Stimulated activated CD8-positive, alpha-beta memory T cell treated with anti-CD3 and anti-CD28 coated beads, Interleukin-7, amount 100 ng/mL, for 4 hours (primary cell): ENCODE measurements at places on chromosomes 12 and 14.

DNA sequence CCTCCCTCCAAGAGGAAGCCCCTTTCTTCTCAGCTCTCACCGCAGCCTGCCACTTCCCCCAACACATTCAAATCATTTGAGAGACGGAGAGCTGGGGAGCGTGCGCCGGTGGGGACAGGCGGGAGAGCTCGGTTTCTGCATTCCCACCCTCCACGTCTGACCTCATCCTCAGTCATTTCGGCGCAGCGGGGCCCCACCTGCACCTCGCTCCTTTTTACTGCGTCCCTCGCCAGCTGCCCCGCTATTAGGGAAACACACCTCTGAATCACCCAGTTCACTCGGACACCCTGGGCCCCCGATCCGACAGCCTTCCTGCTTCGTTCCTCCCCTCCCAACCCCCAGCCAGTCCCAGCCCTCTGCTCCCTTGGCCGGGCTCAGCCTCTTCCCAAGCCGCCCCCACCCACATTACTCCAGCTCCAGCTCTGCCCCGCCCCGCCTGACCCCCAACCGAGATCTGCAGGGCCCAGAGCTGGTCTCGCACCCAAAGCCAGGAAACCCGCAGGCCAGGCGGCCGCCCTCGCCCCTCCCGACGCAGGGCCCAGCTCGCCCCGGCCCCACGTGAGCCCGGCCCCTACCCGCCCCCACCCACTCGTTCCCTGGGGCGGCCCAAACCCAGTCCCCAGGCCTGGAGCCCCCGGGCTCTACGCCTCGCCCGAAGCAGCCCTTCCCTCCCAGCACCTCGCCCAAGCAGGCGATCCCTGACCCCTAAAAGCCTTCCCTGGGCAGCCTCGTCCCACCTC, 783 bp downstream of the CORO1C start:
- DNase-seq: peak; percentile 20

- DNase-seq: peak; percentile 64
These were observed 3.2 kb upstream of the SYNE3 start for GRCh38 chr14:95519699-95520098.

DNA sequence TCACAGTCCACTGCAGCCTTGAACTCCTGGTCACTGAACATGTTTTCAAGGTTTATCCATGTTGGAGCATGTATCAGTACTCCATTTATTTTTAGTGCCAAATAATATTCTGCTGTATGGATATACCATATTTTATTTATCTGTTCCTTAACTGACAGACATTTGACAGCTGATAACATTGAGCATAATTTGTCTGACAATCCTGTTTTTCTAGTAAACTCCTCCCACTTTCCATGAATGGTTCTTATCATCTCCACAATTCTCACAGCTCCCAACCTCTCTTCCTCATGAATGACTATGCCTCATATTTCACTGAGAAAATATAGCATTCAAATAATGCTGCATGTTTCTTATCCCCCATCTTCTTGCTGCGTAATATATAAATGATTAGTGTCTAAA, 33.3 kb downstream of the COCH start:
- DNase-seq: no peak

GRCh38 chr14:55803873-55804553, 224.0 kb downstream of the KTN1 start:
- DNase-seq: no peak

GRCh38 chr12:124620606-124621295, 53.3 kb upstream of the NCOR2 start:
- no peak for DNase-seq

GRCh38 chr14:62916551-62916950, 128.7 kb downstream of the KCNH5 start:
- DNase-seq: no peak

GRCh38 chr14:51457843-51458562, 193.7 kb upstream of the FRMD6 start:
- DNase-seq: no peak

DNA sequence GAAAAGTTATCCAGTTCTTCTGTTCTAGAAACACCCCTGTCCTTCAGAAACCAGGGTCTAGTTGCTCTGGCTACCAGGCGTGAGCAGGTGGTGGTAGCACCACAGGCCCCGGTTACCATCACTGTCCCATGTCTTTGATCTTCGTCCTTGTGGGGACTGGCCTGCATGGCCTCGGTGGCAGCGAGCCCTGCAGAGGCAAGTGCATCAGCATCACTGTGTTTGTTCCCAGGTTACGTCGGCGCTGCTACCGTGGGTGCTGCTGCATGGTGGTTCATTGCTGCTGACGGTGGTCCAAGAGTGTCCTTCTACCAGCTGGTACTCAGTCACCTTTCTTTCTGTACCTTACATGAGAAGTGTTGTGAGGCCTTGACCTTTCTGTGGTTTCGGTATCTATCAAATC, 58.9 kb downstream of the ANAPC7 start:
- no peak for DNase-seq

- no peak for DNase-seq
These were observed at the start of gene RIMBP2 for GRCh38 chr12:130715998-130716968. TSS of gene RIMBP2 (minus strand) at chr12:130716299. CDS start at chr12:130479013, 237,286 bp downstream.

DNA sequence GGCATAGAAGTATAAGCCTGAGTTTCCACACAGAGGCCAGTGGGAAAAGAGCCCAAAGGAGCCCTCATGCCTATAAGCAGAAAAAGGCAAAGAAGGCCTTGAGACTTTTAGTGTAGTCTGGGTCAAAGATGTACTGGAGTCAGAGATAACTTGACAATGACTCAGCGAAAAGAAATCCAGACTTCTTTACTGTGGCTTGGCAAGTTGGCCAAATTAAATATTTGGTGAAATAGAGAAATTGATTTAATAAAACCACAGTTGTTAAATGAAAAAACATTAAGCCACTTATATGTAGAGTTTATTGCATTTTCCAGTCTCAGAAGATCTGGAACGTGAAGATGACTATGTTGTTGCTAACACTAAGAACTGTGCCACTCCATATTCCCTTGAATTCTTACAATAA, 105.1 kb downstream of the TMTC3 start:
- DNase-seq: no peak

GRCh38 chr14:59831121-59831730, 39.4 kb downstream of the RTN1 start:
- DNase-seq: no peak

DNA sequence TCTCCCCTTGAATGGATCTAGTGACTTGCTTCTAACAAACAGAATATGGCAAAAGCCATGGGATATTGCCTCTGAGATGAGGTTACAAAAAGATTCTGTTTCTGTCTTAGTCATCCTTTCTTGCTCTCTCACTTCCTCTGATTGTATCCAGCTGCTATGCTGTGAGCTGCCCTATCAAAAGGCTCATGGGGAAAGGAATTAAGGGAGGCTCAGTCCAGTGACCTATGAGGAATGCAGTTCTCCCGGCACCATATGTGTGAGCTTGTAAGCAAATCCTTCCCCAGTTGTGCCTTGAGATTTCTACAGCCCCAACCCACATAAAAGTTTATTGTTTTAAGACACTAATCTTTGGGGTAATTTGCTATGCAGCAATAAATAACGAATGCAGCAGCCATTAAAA, 183.1 kb downstream of the KLHL28 start:
- no peak for DNase-seq

GRCh38 chr12:100591979-100592378, 18.5 kb downstream of the GAS2L3 start:
- DNase-seq: no peak

DNA sequence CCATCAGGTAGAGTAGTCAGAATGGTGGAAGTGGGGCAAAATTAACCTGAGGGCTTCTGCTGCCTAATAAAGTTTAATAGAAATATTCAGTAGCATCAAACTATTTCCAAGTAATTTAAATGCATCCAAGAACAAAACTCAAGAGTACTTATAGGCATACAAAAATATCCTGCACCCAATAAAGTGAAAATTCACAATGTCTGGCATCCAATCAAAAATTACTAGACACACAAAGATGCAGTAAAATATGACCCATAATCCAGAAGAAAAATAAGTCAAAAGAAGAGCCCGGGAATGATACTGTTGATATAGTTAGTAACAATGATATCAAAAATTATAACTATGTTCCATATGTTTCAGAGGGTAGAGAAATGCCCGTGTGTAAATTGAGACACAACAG, 95.3 kb downstream of the TMEM117 start:
- DNase-seq: no peak

DNA sequence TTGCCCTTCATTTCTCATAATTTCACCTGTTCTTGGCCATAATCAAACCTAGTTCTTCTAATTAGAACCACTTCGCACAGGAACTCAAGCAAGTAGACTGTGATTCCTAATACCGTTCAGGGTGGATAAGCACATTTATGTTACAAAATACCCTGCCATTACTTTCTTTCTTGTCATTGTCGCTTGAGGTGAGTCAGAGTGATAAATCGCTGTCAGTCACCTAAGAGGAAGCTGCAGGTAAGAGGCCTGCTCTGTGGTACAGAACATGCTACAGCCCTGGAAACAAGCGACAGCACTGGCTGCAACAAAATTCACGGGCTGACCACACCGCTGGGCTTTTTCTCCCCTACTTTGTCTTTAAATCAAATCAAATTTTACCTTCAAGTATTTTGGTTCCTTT, 218.2 kb downstream of the ANO6 start:
- no peak for DNase-seq

DNA sequence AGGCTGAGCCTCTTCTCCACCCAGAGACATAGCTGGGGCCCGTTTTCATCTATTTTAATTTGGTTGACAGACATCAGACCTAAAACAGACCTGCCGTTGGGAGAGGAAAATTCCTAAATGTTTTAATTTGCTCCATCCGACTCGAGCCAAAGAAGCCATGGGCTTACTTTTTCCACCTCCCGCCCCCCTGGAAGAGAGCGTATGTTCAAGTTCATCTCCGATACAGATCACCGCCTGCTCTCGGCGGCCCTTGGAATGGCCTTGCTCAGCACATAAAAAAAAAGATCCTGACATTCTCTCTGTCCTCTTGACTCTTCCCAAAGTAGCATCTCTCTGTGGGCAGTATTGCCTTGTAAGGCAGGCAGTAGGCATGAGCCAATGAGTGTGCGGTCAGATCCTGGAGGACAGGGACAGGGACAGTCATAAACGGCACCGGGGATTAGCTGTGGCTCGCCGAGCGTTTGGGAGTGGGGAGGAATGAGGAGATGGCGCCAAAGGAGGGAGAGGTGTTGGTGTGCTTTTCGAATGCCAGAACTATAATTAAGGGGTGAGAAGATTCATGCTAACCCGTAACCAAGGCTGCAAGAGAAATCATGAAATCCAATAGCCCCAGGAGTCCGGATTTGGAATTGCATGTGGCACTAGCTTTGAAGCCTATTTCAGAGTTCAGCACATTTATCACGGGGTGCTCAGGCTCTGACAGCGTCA, 47.9 kb upstream of the MEG3 start:
- no peak for DNase-seq

GRCh38 chr12:120159509-120160237, 34.8 kb downstream of the GCN1 start:
- DNase-seq: no peak

GRCh38 chr12:75814851-75815754, 216.5 kb downstream of the PHLDA1 start:
- no peak for DNase-seq

DNA sequence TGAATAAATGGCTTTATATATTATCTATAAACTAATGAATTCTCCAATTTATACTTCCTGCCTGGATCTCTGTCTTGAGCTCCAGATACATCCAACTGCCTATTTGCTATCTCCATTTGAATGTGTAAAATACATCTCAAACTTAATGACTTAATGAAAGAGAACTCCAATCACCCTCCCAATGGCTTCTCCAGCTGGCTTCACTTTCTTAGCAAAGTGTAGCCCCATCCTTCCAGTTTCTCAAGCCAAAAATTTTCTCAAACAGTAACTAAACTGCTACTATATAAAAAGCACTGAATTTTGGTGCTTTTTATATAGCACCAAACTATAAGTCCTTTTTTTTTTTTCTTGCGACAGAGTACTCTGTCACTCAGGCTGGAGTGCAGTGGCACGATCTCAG, 2.6 kb downstream of the CRY1 start:
- no peak for DNase-seq

- DNase-seq: no peak
These were observed 108.2 kb downstream of the PRMT8 start for GRCh38 chr12:3598896-3599860.

DNA sequence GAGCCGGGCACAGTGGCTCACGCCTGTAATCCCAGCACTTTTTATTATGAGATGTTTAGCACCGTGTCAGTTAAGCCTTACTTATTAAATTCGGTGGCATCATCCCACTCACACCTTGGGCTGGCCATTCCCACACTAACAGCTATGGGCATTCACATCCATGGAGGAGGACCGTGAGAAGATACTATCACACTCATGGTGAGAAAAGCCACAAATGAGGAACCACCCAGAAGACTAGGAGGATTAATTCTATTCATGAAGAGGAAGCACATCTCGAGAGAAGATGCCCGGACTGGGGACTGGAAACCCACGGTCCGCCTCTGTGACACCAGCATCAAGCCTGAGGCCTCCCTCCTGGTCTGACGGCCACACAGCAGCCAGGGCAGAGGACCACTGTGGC, 4.9 kb downstream of the CDC42BPB start:
- DNase-seq: no peak

DNA sequence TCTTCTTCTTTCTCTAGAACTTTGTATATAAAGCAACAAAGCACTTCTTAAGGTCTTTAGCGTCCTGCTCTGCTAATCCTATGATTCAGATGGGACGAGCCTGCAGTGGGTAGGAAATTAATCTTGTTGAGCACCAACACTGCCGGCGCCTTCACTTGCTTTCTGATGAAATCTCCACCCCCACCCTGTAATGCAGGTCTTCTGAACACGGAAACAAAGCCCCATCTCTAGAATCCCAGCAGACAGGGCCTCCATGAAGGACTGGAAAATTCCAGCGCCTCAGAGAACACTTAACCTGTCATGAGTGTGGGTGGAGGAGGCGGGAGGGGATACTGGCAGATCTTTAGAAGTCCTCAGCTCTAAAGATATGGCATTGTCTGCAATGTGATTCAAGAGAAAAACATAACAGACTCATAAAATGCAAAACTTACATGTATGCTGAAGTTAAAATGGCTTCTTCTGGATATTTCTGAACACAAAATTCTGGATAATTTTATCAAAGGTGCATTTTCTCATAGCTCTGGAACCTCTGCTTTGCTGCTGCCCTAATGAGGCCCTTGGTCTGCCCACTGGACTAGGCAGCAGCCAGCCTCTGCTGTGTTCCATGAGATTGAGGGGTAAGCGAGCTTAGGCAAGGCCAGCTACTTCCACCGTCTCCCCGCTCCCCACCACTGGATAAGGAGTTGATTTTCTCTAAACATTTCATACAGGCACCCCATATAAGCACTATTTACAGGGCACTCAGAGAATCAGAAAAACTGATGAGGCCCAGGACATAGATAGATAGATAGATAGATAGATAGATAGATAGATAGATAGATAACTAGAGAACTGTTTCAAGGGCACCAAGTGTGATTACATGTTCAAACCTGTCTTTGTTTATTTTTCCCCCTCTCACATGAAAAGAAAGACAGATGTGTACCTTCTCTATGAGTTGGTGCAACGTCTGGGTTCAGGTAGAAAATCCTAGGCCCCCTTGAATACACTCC, 43.1 kb downstream of the ZFP36L1 start:
- no peak for DNase-seq

- no peak for DNase-seq
These were observed 334.5 kb downstream of the IPO8 start for GRCh38 chr12:30361145-30361544.

- no peak for DNase-seq
These were observed 2.9 kb upstream of the RTL1 start for GRCh38 chr14:100906420-100906819.
